Stimulated activated CD4-positive, alpha-beta T cell treated with anti-CD3 and anti-CD28 coated beads, Interleukin-1b, Interleukin-23, amount 100 ng/mL, for 24 hours (primary cell): ENCODE measurements at places on chromosomes 1 and 21.

DNA sequence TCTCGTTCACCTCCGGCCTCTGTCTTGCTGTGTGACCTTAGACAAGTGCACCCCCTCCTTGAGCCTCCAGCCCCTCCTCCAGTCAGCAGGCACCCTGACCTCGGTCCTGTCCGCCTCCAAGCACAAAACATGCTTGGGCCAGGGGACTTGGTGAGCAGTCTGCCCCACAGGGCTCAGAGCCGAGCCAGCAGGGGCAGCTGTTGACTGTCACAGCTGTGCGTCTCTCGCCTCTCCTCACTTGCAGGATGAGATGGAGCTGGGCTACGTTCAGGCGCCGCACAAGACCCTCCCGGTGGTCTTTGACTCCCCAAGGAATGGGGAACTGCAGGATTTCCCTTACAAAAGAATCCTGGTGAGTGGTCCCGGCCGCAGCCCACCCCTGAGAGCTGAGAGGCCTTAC is 24.2 kb downstream of the PADI3 start:
- no peak for DNase-seq

- no peak for DNase-seq
These were observed 46.1 kb downstream of the SLC16A1 start for GRCh38 chr1:112909847-112910246.

DNA sequence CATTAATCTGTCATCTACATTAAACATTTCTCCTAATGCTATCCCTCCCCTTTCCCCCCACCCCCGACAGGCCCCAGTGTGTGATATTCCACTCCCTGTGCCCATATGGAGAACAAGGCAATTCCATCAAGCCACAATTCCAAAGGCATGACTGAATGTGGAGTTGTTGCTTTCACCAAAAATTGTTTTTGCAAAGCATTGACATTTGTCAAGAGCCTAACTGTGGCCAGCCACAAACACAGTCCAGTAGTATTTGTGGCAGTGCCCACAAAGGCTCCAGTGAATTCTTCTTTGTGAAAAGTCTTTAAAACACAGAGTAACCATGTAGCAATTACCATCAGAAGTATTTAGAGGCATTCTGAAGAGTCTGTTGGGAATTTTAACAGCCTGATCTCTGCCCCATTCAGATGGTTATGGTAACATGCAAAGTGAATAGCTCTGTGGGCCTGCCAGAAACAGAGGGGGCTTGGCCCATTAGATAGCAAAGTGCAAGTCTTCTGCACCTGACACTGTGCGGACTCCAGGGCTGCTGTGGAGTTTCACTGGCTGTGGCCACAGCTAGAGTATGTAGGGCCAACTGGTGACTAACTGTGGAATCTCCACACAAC is 11.6 kb upstream of the LRRC53 start:
- no peak for DNase-seq

GRCh38 chr1:3541936-3542335 is 69.4 kb downstream of the MEGF6 start:
- no peak for DNase-seq

- DNase-seq = no peak
These were observed 14.3 kb upstream of the DR1 start for GRCh38 chr1:93331412-93331811.
